ENCODE measurements at places on chromosomes 6 and 20.
A peak's percentile ranks its signal among the peaks of the same experiment; 100 is the strongest.

- no peak overlapping the region for H3K27ac ChIP-seq
- no peak overlapping the region for H3K4me3 ChIP-seq
Observed at GRCh38 chr6:36383606-36384005, 3.9 kb downstream of the ETV7 start.

- peaks cover 4% of the 10 kb centered on the region for H3K4me1 ChIP-seq
- no peak overlapping the region for H3K27ac ChIP-seq
- no peak overlapping the region for H3K4me3 ChIP-seq
- no peaks in the 10 kb centered on the region for H3K27me3 ChIP-seq
- DNase-seq: no peak
Observed at GRCh38 chr20:5122873-5123260, 3.1 kb upstream of the PCNA start.

DNA sequence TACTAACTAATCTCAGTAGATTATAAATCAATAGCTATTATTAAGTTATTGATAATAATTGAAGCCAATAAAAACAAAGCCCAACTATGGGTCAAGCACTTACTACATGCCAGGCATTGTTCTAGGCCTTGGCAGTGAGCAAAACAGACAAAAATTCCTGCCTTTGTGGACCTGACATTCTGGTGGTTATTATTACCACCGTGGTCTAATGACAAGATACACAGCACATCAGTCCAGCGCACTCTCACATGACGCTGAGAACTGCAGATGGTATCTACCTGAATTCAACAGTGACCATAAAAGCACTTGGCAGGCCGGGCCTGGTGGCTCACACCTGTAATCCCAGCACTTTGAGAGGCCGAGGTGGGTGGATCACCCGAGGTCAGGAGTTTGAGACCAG is 121.4 kb downstream of the ZMYND8 start:
- no peak overlapping the region for H3K4me3 ChIP-seq
- H3K27ac ChIP-seq: no peak overlapping the region
- peaks cover 40% of the 10 kb centered on the region for H3K36me3 ChIP-seq
- no peak for DNase-seq
- H3K27me3 ChIP-seq: no peaks in the 10 kb centered on the region

DNA sequence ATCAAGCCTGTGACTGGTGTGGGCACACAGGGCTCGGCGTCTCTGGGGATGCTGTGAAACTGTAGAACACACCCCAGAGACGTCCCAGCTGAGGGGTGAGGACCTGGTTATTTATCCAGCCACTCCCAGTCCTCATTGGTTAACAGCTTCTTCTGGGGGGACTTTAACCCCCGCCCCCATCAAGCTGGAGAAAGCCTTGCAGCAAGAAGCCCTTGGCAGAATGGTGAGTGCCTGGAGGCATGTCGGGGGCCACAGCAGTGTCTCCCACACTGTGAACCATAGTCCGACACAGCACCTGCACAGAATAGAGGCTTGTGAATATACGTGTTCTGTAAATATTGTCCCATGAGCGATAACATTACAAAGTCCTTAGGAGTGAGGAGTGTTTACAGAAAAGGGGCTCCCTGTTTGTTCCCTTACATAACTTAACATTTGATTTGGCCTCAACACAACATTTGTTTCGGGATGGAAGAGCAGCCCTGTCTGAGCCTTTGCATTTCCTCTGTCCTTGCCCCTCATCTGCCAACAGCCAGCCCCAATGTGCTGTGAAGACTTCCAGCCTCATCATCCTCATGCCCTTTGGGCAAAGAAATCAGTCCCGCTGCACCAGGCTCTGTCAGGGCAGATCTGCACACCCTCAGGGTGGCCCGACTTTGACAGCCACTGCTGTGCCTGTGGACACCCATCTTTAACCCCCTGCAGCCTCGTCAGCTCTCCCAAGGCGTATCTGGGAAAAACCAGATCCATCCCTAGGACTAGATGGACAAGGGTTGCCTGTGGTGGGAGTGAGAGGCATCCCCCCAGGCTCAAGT is 2.2 kb upstream of the RRBP1 start:
- peaks cover 29% of the 10 kb centered on the region for H3K27me3 ChIP-seq
- no peak overlapping the region for H3K27ac ChIP-seq
- H3K4me1 ChIP-seq: peaks cover 16% of the 10 kb centered on the region
- DNase-seq: no peak

GRCh38 chr6:8969747-8970146 is 534.4 kb upstream of the SLC35B3 start:
- no peaks in the 10 kb centered on the region for H3K36me3 ChIP-seq
- no peak overlapping the region for H3K4me3 ChIP-seq
- no peak overlapping the region for H3K27ac ChIP-seq
- DNase-seq: no peak
- H3K27me3 ChIP-seq: no peaks in the 10 kb centered on the region

DNA sequence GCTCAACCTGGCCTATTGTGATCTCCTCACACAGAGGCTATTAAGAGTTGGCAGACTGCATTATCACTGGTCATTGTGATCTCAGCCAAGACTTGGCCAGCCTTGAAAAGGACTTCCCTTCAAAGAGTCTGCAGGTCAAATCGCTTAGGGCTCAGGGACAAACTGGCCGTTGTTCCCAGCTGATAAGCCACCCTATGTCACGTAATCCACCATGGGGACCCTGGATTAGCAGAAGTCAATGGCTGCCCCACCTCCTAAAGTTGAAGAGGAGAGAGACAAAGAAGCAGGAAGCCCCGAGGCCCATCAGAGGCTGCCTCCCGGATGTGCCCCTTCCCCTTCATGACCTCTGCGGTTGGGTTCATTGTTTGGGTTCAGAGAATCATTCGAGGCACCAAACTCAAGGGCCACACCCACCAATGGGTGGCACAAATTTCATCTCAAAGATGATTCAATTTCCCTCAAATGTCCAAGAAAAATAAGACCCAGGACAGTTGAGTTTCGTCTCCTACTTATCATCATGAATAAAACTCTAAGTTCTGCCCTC is 56.6 kb downstream of the BPIFB1 start:
- H3K27ac ChIP-seq: no peak overlapping the region
- H3K36me3 ChIP-seq: no peaks in the 10 kb centered on the region

- H3K27ac ChIP-seq: no peak overlapping the region
- no peaks in the 10 kb centered on the region for H3K4me1 ChIP-seq
- DNase-seq: no peak
- no peaks in the 10 kb centered on the region for H3K27me3 ChIP-seq
- no peaks in the 10 kb centered on the region for H3K36me3 ChIP-seq
- no peak overlapping the region for H3K4me3 ChIP-seq
Observed at GRCh38 chr6:155830531-155830930, 374.9 kb upstream of the NOX3 start.

DNA sequence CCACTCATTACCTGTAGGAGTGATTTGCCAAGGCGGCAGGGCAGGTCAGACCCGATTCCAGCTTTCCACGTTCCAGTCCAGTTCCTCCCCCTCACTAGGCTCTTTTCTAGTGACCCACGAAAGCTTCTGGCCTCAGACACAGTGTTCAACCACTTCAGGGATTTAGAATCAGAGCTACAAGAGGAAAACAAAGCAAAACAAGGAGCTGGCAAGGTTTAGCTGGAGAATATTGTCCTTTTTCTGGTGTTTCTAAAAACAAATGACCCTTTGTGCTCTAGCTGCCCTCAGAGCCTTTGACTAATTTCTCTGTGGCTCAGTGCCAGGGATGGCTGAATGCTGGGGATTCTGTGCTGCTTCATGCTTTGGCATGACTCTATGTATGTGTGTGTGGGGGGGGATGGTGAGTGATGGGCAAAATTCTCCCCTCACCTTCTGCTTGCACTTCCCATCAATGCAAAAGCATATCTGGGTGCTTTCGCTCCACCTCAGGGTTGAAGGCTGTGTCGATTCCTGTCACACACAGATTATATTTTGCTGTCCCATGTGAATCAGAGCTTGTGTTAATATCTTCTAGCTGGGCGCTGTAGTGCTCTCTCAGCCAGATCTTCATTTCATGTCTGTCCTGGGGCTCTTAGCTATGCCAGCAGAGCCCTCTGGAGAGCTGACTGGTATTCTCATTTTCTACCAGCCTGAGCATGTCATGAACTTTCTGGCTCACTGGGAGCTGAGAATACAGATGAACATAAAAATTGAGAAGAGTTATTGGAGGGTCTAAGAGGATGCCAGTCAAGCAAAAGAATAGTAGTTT is 19.3 kb upstream of the NEDD9 start:
- DNase-seq: no peak
- H3K4me1 ChIP-seq: peaks cover 14% of the 10 kb centered on the region
- no peaks in the 10 kb centered on the region for H3K36me3 ChIP-seq
- H3K27ac ChIP-seq: peak overlapping the region; percentile 0

DNA sequence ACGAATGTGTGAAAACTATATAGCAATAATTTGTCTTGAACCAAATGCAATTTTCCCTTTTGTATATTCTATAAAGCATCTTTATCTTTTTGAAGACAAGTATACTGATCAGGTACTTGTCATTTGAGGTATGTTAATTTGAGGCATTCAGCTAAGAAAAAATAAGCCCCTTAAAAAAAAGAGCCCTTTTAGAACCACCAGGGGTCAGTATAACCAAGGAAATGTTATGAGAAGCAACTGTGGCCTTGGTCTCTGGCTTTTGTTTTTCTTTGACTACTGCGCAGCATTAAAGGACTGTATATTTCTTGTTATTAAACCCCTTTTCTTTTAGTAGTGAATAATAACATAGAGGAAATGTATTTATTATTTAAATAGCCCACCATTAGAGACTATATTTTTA is 43.1 kb downstream of the CD109 start:
- no peak overlapping the region for H3K4me3 ChIP-seq
- peaks cover 14% of the 10 kb centered on the region for H3K36me3 ChIP-seq
- DNase-seq: no peak
- H3K4me1 ChIP-seq: no peaks in the 10 kb centered on the region

DNA sequence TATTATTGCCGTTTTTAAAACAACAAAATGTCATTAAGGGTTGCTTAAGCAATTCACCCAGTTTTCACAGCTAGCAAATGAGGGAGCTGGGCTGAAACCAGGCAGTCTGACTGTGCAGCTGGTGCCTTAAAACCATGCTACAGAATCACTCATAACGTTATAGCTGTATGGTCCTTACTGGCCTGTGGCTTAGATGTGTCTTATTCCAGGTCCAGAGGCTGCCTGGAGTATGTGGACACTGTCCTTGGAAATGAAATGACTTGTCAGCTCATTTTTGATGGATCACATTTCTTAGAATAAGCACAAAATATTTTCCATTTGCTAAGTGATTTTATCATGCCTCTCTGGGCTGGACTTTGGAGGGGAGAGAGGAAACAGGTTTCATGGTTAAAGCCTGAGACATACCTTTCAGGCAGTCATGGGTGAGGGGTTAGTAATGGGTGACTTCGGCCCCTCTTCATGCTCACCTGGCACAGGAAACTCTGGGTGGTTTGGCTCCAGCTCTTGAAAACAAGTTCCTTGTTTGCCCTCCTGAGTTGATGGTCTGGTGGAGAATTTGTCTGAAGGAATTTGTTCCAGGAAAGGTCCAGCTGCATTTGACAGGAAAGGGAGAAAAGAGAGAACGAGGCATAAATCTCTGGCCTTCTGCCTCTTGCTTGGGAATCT is 823.2 kb downstream of the DHX35 start:
- no peak for DNase-seq
- H3K4me1 ChIP-seq: no peaks in the 10 kb centered on the region
- H3K36me3 ChIP-seq: no peaks in the 10 kb centered on the region

- H3K36me3 ChIP-seq: no peaks in the 10 kb centered on the region
- no peaks in the 10 kb centered on the region for H3K27me3 ChIP-seq
- no peak for DNase-seq
- no peak overlapping the region for H3K4me3 ChIP-seq
- no peaks in the 10 kb centered on the region for H3K4me1 ChIP-seq
Observed at GRCh38 chr6:115573861-115574260, 486.8 kb downstream of the FRK start.

DNA sequence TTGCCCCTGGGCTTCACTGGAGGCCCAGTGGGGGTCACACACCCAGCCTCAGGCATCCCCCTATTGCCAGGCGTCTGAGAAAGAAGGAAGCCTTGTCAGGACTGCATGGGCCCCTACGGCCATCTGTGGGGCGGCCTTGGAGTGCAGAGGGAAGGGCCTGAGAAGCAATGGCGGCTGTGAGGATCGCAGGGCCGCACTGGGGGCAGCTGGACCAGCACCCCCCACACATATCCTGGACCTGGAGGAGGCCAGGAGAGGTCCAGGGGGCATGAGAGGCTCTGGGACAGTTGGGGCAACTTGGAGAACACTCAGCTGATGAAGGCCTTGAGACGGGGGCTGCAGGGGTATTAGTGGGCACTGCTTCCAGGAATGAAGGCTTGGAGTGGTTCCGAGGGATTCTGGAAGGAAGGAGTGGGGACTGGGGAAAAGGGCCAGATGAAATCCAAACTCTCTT is 16.5 kb downstream of the MDFI start:
- H3K4me3 ChIP-seq: no peak overlapping the region
- H3K27ac ChIP-seq: no peak overlapping the region
- H3K27me3 ChIP-seq: peaks cover 25% of the 10 kb centered on the region
- no peaks in the 10 kb centered on the region for H3K4me1 ChIP-seq
- DNase-seq: no peak

Data from keratinocyte (primary cell).